Stimulated activated CD4-positive, alpha-beta T cell treated with anti-CD3 and anti-CD28 coated beads, TNF-alpha, amount 100 ng/mL, for 48 hours (primary cell): ENCODE measurements at places on chromosomes 3 and 15.

DNA sequence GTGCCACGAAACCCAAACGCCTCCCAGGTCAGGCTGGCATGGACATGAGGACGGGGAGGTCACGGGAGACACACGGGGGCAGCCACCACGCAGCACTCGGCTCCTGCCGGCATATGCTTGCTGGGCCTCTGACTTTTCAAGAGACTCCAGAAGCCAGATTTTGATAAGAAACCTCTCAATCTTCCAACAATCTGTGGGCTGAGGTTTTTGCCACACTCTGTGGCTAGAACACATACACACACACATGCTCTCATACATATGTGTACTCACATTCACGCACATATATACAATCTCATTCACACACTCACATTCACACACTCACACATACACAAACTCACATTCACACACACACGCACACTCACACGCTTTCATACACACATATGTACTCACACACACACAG, 86.7 kb upstream of the LINGO1 start:
- DNase-seq = no peak

DNA sequence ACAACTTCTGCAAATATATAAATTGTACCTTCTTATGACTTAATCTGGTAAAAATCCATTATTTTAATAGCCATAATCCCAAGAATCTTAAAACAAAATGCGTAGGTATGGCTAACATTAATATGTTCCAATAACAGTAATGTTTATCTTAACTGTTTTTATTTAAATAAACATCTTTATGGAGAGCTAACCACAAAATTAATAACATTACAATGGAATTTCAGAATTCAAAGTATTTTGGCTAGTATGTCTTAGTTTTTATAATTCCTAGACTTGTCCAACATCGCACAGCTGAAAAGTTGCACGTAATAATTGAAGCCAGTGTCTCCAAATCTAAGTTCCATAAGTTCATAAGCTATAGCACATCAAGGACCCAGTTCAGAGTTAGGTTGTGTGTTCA, 47.6 kb downstream of the ANKRD28 start:
- no peak for DNase-seq

- no peak for DNase-seq
These were observed 43.8 kb downstream of the POMGNT2 start for GRCh38 chr3:43062040-43062563.

DNA sequence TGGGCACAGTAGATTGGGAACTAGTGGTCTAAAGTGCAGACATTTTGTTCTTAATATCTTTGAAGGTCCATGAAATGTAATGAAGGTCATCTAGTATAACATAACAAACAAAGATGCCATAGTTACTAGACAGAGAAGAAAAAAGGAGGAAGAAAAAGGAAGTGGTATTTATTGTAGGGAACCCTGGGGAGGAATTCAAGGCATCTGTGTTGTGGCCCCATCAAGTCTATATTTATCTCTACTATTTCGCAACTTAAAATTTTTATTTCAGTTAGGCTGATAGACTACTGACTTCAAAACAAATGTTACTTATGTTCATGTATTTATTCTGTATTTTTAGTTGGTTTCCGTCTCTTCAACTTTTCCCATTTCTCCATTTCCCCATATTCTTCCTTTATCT, 48.9 kb upstream of the ZDHHC23 start:
- no peak for DNase-seq

GRCh38 chr3:39592311-39593050, 125.0 kb downstream of the MOBP start:
- no peak for DNase-seq

DNA sequence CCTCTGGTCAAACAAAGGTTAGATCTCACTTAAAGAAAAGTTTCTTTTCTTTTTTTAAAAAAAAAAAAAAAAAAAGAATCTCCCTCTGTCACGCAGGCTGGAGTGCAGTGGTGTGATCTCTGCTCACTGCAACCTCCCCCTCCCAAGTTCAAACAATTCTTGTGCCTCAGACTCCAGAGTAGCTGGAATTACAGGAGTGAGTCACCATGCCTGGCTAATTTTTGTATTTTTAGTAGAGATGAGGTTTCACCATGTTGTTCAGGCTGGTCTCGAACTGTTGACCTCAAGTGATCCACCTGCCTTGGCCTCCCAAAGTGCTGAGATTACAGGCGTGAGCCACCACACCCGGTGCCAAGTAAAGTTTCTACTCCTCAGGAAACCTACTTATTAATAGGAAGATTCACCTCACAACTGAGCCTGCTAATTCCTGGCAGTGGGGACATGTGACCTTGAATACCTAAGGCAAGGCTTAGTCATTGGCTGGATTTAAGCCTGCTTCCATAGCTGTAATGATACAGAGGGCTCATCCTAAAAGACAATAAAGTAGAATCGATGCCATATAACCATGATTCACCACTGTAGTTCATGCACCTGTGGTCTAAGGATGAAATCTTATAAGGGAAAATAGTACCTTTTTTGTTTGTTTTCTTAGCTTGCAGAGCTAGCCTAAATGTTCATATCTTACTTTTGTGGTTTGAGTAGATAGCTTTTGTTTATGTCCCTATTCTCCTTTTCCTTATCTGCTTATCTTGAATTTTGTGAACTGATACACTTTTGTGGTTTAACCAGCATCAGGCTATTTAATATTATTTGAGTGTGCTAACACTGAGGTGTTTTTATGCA, 24.8 kb upstream of the RBMS3 start:
- no peak for DNase-seq

DNA sequence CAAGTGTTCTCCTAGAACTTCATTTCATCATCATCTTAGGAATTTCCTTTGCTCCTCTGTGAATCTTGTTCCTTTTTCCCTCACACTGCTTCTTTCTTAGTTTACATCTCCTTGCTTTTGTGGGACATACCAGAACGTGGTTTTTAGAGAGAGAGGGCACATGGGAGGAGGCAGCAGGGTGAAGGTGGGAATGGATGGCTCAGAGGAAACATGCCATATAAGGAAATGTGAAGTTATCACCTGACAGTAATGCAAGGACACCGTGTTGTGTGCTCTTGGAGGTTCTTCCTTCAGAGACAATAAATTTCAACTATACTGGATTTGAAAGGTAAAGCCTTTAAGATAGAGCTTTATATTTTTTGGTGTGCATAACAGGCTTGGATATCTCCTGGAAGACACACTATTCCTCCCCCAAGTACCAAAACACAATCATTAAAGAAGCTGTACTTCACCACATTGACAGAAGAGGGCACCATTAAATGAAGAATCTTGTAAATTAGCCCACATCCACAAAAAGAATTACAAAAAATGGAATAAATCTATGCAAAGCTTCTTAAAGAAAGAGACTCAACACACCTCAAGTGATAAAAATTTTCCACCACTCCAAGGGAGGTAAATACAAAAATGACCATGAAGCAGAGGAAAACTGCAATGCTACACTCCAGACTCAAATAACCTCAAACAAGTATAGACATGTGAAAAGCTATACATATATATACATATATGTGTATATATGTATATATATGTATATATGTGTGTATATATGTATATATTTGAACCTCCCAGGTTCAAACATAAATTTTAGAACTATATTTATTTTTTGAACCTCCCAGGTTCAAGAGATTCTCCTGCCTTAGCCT, 26.1 kb downstream of the RPL39L start:
- no peak for DNase-seq

GRCh38 chr3:44359146-44359751, 20.7 kb downstream of the TCAIM start:
- DNase-seq = no peak

DNA sequence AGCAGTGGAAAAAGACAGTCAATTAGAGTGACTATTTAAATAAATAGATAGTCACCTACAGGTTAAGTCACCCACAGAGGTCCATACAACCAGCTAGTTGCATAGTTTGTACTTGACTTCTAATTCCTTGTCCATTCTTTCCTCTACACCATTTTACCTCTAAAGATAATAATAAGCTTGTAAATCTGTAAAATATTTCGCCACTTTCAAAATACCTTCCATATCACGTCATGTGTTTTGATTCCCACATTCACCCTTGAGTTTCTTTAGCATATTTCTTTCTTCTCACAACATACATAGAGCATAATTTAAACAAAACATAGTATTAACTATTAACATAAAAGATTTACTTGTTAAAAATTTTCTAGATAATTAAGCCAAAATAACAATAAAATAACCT, 689.6 kb downstream of the MECOM start:
- DNase-seq = no peak

GRCh38 chr3:93923006-93923405, 50.7 kb downstream of the PROS1 start:
- DNase-seq = no peak

- no peak for DNase-seq
These were observed 21.3 kb upstream of the BNC1 start for GRCh38 chr15:83305704-83306291.

GRCh38 chr3:197186887-197187588, 111.4 kb downstream of the DLG1 start:
- no peak for DNase-seq

GRCh38 chr3:81734742-81735141, 26.7 kb downstream of the GBE1 start:
- DNase-seq = no peak

GRCh38 chr15:101554115-101554915, 64.8 kb upstream of the PCSK6 start:
- DNase-seq = no peak

- no peak for DNase-seq
These were observed 651 bp downstream of the MTMR14 start for GRCh38 chr3:9649791-9650521.

- DNase-seq = no peak
These were observed 35.9 kb downstream of the EIF4E3 start for GRCh38 chr3:71689291-71689690.

DNA sequence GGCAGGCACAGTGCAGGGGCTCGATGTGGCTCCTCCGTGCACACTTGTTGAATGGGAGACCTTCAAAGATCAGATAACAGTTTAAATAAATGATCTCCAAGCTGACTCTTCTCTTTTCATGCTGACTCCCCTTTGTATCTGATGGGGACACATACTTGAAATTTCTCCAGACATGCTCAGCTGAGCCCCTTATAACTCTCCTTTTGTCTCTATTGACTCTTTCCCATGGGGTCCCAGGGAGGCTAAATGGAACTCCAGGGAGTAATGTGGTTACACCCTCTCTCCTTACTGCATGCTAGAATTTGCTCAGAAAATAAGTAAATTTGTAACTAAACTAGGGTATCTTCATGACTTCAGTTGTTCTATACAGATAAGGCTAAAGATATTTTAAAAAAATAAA, 48.2 kb upstream of the TM4SF4 start:
- DNase-seq = no peak

DNA sequence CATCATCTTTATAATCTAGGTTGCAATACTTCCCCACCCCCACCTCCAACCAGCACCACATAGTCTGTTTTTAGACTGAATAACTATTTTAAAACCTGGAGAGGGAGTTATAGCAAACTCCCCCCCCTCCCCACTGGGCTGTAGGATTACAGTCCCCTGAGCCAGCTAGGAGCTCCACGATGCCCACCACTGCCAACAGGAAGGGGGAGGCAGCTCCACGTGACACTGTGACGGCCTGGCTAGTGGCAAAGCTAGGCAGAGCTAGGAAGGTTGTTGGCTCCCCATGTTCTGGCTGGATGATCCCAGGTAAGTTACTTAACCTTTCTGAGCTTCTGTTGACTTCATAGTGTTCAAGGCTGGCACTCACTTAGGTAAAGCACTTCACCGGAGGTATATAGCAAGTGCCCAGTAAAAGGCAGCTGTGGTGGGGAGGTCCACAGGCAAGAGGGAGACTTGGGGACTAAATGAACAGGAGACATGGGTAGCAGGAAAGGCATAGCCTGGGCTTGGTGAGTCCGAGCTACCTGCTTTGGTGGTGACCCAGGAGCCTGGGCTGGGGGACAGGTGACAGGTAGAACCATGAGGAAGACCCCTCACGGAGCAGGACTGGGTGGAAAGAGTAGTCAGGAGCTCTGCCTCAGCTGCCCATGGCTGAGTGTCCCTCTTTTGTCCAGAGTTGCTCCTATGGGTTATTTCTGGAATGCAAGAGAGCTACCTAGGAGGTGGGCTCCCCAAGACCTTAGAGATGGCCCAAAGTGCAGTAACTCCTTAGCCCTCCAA, 4.0 kb upstream of the TBC1D21 start:
- no peak for DNase-seq

DNA sequence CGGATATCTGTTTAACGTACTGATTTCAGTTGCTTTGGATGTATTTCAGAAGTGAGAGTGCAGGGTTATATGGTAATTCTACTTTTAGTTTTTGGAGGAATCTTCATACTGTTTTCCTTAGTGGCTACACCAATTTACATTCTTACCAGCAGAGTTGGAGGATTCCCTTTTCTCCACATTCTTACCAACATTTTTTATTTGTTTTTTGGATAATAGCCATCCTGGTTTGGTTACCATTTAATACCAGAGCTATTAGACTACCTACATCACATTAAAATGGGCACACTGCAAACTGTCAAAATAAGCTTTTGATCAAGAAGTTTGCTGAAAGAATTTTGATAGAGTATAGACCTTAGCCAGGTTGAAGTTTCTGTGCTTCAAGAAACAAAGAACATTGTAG, 217.2 kb upstream of the CFAP20DC start:
- DNase-seq = no peak

DNA sequence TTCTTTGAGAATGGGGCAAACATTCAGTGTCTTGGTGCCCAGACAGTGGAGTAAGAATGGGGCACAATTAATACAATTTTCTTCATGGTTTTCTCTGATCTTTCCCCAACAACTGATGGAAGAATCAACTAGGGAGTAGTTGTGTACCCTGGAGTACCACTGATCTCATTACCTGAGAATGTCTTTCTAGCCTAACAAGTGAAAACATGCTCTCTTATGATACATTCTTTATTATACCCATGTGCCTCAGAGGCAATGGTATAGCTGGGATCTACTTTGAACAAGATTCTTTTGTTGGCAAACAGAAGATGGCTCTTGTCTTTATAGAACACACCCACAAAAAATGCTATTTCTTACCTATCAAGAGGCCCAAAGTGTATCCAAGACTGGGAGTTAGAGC, 250.6 kb upstream of the CMC1 start:
- no peak for DNase-seq

- no peak for DNase-seq
These were observed 455.7 kb downstream of the ZIC1 start for GRCh38 chr3:147864754-147865354.

GRCh38 chr15:39194106-39194830, 386.6 kb upstream of the THBS1 start:
- DNase-seq = no peak

GRCh38 chr15:28911310-28911931, 25.6 kb downstream of the APBA2 start:
- no peak for DNase-seq

DNA sequence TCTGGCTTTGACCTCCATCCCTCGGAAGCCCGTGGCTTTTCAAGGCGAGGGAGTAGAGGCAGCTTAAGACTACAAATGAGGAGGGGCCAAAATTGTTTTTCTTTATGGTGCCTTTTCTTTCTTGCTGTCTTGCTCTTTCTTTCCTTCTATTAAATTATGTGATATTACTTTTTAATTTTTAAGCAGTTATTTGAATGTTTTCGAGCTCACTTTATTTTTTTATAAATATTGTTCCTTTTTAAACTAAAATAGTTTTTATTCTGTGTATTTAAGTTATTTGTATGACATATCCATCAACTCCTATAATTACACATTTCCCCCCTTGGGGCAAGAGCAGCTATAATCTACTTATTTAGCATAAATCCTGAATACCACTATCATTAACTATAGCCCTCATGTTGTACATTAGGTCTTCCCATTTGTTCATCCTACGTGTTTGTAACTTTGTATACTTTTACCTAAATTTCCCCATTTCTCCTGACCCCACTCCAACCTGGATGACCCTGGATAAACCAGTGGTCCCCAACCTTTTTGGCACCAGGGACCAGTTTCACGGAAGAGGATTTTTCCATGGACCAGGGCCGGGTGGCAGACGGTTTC, 622 bp upstream of the PLSCR1 start:
- no peak for DNase-seq

- DNase-seq = no peak
These were observed 151.1 kb downstream of the DOCK3 start for GRCh38 chr3:50825841-50826240.
